ENCODE measurements at places on chromosomes 4 and X. TPM values are rescaled to one million over a fixed set of nuclear protein-coding genes. Genes with fewer than 3 reads are reported as not detected.
A peak's percentile ranks its signal among the peaks of the same experiment; 100 is the strongest.

DNA sequence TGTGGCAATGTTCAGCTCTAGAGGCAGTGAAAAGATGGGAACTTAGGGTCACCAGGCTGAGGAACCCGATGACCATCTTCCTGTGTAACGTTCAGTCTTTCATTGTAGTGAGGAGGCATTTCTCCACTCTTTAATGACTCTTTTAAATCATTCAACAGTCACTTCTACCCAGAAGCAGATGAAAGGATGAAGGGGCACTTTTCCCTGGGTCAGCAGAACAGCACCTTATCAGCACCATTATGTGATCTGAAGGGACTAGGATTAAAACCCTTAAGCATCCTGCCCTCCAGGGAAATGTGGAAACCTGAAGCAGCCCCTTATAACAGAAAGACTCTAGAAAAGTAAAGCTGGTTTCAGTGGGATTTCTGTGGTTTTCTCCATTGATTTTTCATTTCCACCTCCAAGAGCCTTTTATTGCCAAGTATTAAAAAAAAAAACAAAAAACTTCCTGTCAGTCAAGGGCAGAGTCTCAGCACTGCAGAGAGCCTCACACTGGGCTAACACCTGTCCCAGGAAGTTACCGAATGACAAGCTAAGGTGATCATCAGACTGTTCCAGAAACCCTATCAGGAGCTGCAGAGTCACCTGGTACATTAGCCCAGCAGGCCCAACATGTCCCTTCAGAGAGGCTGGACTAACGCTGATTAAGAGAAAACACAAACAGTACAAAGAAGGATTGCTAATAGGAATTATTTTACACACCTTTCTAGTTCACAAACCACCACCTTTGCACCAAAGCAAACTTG, 185.9 kb downstream of the SHROOM3 start:
- H3K36me3 ChIP-seq, result no peaks in the 10 kb centered on the region
- H3K4me1 ChIP-seq, result no peaks in the 10 kb centered on the region
- H3K4me3 ChIP-seq, result no peak overlapping the region
- H3K27ac ChIP-seq, result no peak overlapping the region
- H3K27me3 ChIP-seq, result no peaks in the 10 kb centered on the region

- no peak overlapping the region for H3K4me3 ChIP-seq
- no peaks in the 10 kb centered on the region for H3K4me1 ChIP-seq
- no peak overlapping the region for H3K27ac ChIP-seq
- no peak for DNase-seq
Measured at GRCh38 chr4:24768604-24769003, 26.8 kb upstream of the SOD3 start.

Gene POU3F4
- total RNA-seq, result not detected

Gene HMX1
- not detected for total RNA-seq

DNA sequence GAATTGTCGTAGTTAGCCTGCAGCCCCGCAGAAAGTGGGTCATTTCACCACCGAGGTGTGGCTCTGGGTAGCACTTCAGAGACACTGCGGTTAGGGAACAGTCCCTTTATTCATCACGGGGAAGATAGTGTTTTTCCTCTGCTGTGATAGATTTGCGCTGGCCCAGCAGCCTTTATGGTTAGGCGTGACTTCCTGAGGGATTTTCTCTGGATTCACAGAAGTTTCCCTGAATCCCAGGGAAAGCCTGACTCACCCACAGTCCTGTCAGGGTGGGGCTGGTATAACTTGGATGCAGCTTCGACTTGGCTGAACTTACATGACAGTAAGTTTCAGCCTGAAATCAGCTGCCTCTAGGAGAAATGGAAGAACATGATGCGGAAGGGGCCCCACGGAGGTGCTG, 196.3 kb upstream of the HHIP start:
- peak; percentile 37 for DNase-seq
- no peak overlapping the region for H3K4me3 ChIP-seq
- H3K27me3 ChIP-seq, result no peaks in the 10 kb centered on the region
- no peaks in the 10 kb centered on the region for H3K36me3 ChIP-seq
- H3K4me1 ChIP-seq, result no peaks in the 10 kb centered on the region

DNA sequence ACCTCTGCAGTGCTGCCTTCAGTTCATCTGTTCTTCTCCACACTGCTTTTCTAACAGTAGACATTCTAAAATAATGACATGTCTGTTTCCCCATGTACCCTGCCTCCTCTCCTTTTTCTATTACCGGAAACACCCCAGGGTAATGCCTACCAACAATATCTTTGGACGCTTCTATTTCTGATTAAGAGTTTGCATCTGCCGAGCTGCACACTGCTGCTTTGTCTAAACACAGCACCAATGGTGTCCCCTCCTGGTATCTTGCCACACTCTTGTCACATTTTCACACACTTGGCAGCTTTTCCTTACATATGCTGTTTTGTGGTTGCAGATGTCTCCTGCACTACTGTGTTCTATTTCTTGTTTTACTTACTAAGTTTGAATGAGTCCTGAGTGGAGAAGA, 288.8 kb downstream of the GRIA2 start:
- H3K27me3 ChIP-seq, result no peaks in the 10 kb centered on the region
- no peak for DNase-seq
- H3K4me3 ChIP-seq, result no peak overlapping the region
- no peaks in the 10 kb centered on the region for H3K4me1 ChIP-seq
- H3K36me3 ChIP-seq, result no peaks in the 10 kb centered on the region
